ENCODE measurements at places on chromosomes 7 and 10.

DNA sequence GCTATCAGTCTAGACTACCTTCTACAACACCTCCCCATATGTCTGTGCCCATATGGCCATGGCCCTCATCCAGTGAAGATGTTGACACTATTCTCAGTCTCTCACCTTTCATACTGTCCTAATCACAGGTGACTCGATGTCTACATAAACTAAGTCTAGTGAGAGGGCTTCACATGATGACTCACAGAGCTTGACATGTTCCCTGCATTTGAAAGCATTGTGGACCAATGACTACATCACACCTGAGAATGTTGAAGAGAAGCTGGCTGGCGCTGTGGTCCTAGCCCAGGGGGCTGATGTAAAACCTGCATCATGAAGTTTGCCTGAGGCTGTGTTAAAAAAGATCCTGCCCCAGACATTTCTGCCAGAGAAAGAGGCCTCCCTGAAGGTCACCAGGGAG is 167.2 kb downstream of the NPSR1 start:
- no peak overlapping the region for H3K27ac ChIP-seq
- H3K27me3 ChIP-seq = no peaks in the 10 kb centered on the region
- H3K4me1 ChIP-seq = peaks cover 2% of the 10 kb centered on the region

GRCh38 chr7:8152489-8153192 is 109.3 kb downstream of the ICA1 start:
- peaks cover 20% of the 10 kb centered on the region for H3K4me1 ChIP-seq
- no peak overlapping the region for H3K27ac ChIP-seq
- H3K36me3 ChIP-seq = peaks cover 19% of the 10 kb centered on the region
- no peak for DNase-seq
- no peak overlapping the region for H3K4me3 ChIP-seq
- no peaks in the 10 kb centered on the region for H3K27me3 ChIP-seq

GRCh38 chr7:36149694-36150452 is 3.2 kb upstream of the EEPD1 start:
- H3K4me3 ChIP-seq = no peak overlapping the region
- no peak for DNase-seq
- H3K4me1 ChIP-seq = peaks cover 38% of the 10 kb centered on the region
- H3K27ac ChIP-seq = no peak overlapping the region
- H3K27me3 ChIP-seq = peaks cover 12% of the 10 kb centered on the region

DNA sequence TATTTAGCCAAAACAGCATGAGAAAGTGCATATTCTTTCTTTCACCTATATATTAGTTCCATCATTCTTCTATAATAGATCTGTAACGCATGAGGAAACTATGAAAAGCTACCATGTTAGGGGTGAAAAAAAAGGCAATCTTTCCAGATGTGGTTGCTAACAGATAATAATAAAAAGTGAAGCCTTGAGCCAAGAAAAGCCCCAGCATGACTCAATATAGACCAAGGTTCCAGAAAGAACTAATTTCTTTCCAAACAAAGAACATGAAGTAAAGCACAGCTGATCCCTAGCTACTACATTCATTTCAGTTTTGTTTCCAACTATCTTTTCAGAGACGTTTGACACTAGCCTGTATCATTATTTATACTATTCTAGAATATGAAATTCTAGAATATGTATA is 16.4 kb downstream of the ARL4A start:
- no peak overlapping the region for H3K4me3 ChIP-seq
- peaks cover 11% of the 10 kb centered on the region for H3K4me1 ChIP-seq
- peaks cover 27% of the 10 kb centered on the region for H3K36me3 ChIP-seq
- DNase-seq = no peak

GRCh38 chr10:77007834-77008233 is 629.8 kb downstream of the KCNMA1 start:
- H3K4me3 ChIP-seq = no peak overlapping the region
- DNase-seq = no peak
- H3K27me3 ChIP-seq = no peaks in the 10 kb centered on the region
- H3K27ac ChIP-seq = no peak overlapping the region
- H3K36me3 ChIP-seq = no peaks in the 10 kb centered on the region
- peaks cover 5% of the 10 kb centered on the region for H3K4me1 ChIP-seq

GRCh38 chr10:18710201-18710653 is 51.0 kb downstream of the ARL5B start:
- peaks cover 3% of the 10 kb centered on the region for H3K4me1 ChIP-seq
- H3K27me3 ChIP-seq = no peaks in the 10 kb centered on the region
- no peak overlapping the region for H3K4me3 ChIP-seq
- H3K27ac ChIP-seq = no peak overlapping the region

- H3K27ac ChIP-seq = no peak overlapping the region
- H3K27me3 ChIP-seq = no peaks in the 10 kb centered on the region
- no peak for DNase-seq
- no peak overlapping the region for H3K4me3 ChIP-seq
- peaks cover 20% of the 10 kb centered on the region for H3K4me1 ChIP-seq
- no peaks in the 10 kb centered on the region for H3K36me3 ChIP-seq
Observed at GRCh38 chr10:30029164-30029871, 30.1 kb downstream of the JCAD start.

DNA sequence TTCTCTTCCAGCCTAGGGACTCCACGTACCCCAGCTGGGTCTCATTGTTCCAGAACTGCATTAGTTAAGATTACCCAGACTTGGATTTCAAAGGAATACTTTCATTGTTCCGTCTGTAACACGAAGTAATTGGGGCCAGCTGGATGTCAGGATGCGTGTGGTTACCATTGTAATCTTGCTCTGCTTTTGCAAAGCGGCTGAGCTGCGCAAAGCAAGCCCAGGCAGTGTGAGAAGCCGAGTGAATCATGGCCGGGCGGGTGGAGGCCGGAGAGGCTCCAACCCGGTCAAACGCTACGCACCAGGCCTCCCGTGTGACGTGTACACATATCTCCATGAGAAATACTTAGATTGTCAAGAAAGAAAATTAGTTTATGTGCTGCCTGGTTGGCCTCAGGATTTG is 21.0 kb downstream of the LRRC17 start:
- no peaks in the 10 kb centered on the region for H3K27me3 ChIP-seq
- no peaks in the 10 kb centered on the region for H3K36me3 ChIP-seq
- peak overlapping the region; percentile 97 for H3K27ac ChIP-seq
- peak; percentile 63 for DNase-seq
- peak overlapping the region; percentile 50 for H3K4me3 ChIP-seq
- peaks cover 55% of the 10 kb centered on the region for H3K4me1 ChIP-seq

DNA sequence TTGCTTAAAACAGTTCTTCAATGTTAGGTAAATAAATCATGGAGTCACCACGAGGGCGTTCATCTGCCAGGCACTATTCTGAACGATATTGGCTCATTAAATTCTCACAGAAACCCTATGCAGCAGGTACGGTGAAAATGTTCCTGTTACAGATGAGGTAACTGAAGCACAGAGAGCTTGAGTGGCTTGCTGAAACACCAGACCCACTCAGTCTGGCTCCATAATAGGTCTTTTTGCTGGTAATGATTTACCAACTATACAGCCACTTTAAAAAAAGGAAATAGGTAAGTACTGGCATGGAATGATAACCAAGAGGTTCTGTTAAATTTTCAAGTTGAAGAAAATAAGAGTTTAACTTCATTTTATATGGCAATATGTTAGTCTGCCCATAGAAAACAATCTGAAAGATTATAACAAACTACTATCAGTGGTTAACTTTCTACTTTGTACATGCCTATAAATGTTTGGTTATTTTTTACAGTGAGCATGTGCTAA is 1.3 kb upstream of the TM9SF3 start:
- H3K4me1 ChIP-seq = peaks cover 13% of the 10 kb centered on the region
- H3K27ac ChIP-seq = no peak overlapping the region
- no peaks in the 10 kb centered on the region for H3K36me3 ChIP-seq
- no peak overlapping the region for H3K4me3 ChIP-seq
- H3K27me3 ChIP-seq = no peaks in the 10 kb centered on the region
- no peak for DNase-seq

DNA sequence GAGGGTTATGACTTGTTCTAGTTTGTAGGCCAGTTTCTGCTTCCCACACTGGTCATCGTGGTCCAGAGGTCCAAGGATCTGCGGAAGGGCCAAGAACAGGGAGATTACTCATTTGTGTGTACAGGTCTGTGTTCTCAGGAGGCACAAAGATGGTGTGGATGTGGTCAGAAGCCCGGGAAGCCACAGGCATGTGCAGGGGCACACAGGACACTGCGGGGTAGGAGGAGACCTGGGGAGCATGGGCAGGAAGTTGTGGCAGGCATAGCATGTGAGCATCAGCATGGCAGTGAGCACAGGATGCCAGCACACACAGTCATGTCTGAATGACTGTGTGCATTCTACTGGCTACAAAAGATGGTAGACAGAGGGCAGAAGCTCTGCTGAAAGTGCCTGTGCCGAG is 445.8 kb downstream of the PLXNA4 start:
- no peak overlapping the region for H3K27ac ChIP-seq
- no peak overlapping the region for H3K4me3 ChIP-seq
- peaks cover 3% of the 10 kb centered on the region for H3K27me3 ChIP-seq
- peaks cover 10% of the 10 kb centered on the region for H3K36me3 ChIP-seq
- H3K4me1 ChIP-seq = peaks cover 17% of the 10 kb centered on the region
- DNase-seq = no peak

- H3K4me1 ChIP-seq = peaks cover 10% of the 10 kb centered on the region
- H3K36me3 ChIP-seq = no peaks in the 10 kb centered on the region
- no peak overlapping the region for H3K27ac ChIP-seq
Observed at GRCh38 chr7:151798851-151799448, 78.0 kb downstream of the PRKAG2 start.

- H3K27ac ChIP-seq = no peak overlapping the region
- H3K4me1 ChIP-seq = peaks cover 13% of the 10 kb centered on the region
- no peak overlapping the region for H3K4me3 ChIP-seq
- peaks cover 19% of the 10 kb centered on the region for H3K27me3 ChIP-seq
Observed at GRCh38 chr7:3119963-3120362, 76.3 kb upstream of the CARD11 start.

DNA sequence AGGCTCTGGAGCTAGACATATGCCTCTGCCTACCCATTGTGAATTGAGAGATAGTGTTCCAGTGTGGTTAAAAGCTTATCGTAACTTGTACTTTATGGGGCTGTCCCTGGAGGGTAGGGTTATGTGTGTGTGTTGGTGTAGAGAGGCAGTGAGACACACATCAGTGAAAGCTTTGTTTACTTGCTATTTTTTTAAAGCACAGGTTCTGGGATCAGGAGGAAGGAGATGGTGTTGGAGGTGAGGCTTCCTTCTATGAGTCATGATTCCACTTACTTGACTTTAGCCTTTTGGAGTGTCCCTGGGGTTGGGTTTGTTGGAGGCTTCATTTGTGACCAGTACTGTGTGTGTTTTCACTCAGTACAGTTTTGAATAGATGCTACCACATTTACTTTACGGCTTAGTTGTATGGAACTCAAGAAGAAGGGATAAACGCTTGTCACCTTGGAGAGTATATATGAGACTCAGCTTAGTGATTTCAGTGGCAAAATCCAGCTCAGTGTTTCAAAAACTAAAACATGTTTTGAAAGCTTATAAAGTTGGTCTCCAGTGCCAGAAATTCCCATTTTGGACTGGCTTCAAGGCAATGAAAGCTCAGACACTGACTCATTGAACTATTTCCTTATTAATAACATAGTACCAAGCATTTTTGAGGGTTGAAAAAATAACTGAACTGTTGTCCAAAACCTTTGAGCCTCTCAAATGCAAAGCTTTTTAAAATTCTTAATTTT is 106.2 kb downstream of the PLXDC2 start:
- H3K4me3 ChIP-seq = no peak overlapping the region
- no peaks in the 10 kb centered on the region for H3K27me3 ChIP-seq
- H3K36me3 ChIP-seq = peaks cover 3% of the 10 kb centered on the region
- H3K4me1 ChIP-seq = peaks cover 57% of the 10 kb centered on the region
- H3K27ac ChIP-seq = peak overlapping the region; percentile 93
- no peak for DNase-seq

All from WTC11 (cell line).